ENCODE measurements at places on chromosomes 11 and 22. TPM values are rescaled to one million over a fixed set of nuclear protein-coding genes. Genes with fewer than 3 reads are reported as not detected.

DNA sequence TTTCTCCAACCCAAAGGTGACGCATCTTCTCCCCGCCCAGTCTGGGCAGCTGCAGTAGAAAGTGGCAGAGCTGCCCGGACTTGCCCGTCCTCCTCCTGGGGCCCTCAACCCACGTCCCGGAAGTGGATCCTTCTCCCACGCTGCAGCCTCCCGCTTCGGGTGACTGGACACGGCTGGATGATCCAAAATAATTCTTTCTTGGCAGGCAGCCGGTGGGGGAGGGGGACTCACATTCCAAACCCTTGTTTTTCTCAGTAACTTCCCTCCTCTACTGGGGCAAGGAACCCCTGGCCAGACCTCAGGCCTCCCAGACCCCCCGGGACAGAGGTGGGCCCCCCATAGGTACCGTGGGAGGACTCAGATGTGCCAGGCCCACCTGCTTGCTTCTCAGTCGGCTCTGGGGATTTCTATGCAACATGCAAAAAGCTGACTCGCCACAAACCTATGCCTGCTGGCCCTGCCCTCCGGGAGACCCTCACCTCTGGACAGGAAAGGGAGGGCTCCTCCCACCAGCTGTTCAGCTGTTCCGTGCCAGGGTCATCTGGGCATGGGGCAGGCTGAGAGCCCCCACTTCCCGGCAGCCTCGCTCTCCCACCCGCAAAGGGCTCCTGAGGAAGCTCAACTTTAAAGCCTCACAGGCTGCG, 1.4 kb downstream of the PLXNB2 start:
- peak; percentile 36 for DNase-seq

Gene SAA1
- 126 TPM for total RNA-seq

DNA sequence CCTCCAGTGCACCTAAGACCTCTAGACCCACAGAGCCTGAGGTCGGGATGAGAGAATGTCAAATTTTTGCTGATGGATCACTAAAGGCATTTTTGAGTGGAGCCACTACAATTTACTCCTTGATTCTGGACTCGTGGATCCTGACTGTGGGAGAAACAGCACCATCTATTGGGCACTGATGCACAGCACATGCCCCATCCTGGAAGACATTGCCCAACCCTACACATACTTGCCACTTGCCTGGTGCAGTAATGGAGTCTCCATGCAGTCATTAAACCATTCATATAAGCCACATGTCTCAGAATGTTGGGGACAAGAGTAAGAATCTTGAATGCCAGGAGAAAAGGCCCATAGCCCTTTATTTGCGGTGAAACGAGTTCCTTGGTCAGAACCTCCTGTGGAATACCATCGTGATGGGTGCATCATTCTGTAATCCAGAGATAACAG, 103.9 kb downstream of the GGTLC2 start:
- no peak for DNase-seq

DNA sequence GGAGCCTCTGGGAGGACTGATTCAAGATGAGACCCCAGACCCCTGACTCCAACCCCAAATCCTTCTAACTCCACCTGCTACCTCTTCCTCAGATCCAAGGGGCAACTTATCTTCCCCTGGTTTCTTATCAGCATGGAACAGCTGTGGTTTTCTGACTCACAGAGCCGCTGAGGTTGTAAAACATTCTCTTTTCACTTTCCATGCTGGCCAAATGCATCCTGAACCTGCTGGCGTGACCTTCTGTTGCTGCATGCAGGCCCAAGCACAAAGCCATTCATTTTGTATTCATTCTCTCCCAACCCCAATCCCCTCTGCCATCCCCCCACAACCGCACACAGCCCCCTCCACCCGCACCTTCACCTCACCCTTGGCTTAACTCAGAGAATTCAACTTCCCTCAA, 70.3 kb downstream of the SEZ6L start:
- no peak for DNase-seq

DNA sequence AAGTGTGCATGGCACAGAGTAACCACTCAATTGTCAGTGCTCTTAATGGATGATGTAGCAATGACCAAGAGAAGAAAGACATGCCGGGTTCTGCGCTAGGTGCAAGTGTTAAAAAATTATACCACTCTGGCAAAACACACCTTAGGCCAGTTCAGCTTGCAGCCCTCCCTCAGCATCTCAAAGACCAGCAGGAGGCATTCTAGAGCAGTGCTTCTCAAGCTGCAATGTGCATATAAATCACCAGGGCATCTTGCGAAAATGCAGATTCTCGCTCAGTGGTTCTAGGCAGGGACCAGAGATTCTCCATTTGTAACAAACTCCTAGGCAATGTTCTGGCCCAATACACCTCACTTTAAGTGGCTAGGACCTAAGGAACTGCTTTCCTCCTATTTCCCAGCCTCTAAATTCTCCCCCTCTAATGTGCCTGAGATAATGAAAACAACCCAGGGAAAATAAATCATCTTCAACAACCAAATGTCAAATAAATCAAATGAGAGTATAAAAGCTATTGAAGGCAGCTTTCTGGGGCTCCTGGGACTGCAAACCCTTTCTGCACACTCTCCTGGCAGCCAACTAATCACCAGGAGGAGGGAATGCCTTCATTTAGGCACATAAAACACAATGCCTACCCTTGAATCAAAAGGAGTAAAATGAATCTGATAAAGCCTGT, 337.2 kb upstream of the API5 start:
- DNase-seq = no peak

GRCh38 chr11:119402470-119402869, 20.5 kb downstream of the THY1 start:
- DNase-seq = no peak

GRCh38 chr11:45518833-45519535, 146.4 kb downstream of the CHST1 start:
- DNase-seq = no peak

DNA sequence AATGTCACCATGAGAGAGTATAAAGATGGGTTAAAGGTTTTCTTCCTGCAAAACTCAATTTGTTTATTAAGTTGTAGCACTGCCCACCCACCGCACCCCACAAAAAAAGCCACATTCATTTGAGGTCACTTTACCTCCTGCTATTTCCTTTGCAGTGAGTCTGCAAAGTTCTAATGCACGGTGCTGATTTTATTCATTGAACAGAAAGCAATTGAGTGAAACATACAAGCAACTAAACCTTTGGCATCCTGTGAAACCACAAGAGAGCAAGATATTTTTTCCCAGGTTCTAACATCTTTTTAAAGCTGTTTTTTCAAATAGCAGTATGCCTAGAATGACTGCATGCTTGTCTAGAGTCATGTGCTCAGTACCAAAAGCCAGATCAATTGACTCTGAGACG, 39.0 kb downstream of the RRAS2 start:
- no peak for DNase-seq

DNA sequence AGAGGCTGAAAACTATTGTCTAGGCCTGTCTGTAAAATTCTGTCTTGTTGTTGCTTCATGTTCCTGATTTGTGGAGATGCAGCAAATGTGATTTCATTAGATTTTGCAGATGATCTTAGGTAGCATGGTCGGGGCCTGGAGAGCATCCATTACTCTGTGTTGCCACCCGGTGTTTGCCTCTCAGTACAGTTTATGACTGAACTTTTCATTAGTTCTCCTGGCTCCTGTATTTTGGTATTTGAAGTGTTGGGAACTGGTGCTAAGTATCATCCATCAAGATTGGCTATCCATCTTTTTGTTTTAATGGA, 7.7 kb downstream of the YWHAH start:
- no peak for DNase-seq

GRCh38 chr11:103661185-103661584, 375.3 kb upstream of the DDI1 start:
- no peak for DNase-seq

Measured in gastrocnemius medialis (tissue), 4 donors.